ENCODE measurements at places on chromosomes 1 and 21. TPM values are rescaled to one million over a fixed set of nuclear protein-coding genes. Genes with fewer than 3 reads are reported as not detected.

- DNase-seq, result no peak
These were observed 13.1 kb downstream of the EVA1C start for GRCh38 chr21:32425628-32426027.

DNA sequence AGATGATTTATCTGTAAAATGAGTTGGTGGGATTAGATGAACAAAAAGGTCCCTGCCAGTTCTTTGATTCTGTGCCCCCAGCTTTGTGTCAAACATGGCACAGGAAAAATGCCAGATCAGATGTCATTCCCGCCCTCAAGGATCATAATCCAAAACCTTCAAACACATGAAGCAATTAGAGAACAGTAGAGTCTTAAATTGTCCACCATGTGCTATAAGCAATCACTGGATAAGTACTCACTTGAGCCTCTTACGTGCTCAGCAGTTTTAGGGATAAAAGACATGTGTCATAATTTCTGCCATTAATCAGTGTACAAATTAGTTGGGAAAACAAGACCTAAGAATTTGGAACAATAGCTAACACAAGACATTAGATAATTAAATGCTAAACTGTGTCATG is 15.4 kb upstream of the KIAA0040 start:
- no peak for DNase-seq

- DNase-seq, result no peak
These were observed 45.0 kb downstream of the DUSP10 start for GRCh38 chr1:221696718-221697461.

DNA sequence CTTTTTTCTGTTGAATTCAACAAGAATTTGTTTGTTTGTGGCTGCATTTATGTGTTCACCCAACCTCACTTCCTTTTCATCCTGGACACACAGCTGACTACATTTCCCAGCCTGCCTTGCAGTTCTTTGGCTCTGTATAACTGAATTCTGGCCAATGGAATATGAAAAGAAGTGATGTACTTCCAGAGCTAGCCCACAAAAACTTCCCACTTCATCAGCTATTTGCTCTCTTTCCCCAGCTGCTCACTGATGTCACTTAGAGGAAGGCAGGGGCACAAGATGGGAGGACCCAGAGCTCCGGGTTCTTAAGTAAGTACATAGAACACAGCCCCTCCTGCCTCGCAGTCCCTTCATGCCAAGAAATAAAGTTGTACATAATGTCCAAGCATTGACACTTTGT is 235.0 kb upstream of the FGGY start:
- DNase-seq, result peak; percentile 97

DNA sequence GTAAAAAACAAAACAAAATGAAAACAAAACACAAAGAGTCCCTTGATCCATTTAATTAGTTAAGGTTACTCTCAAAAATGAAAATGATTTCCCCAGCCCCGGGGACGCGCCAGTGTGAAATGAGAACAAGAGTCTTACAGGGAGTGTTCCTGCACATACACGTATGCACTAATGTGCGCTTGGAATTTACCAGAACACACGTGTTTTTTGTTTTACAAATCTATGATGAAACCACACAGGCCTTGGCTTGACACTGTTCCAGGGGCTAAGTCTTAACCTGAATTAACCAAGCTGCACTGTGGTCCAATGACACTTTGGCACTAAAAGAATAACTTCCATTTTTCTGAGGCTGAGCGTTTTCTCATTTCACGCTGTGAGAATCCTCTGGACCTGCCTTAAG is 63.7 kb downstream of the SLC45A1 start:
- peak; percentile 82 for DNase-seq

DNA sequence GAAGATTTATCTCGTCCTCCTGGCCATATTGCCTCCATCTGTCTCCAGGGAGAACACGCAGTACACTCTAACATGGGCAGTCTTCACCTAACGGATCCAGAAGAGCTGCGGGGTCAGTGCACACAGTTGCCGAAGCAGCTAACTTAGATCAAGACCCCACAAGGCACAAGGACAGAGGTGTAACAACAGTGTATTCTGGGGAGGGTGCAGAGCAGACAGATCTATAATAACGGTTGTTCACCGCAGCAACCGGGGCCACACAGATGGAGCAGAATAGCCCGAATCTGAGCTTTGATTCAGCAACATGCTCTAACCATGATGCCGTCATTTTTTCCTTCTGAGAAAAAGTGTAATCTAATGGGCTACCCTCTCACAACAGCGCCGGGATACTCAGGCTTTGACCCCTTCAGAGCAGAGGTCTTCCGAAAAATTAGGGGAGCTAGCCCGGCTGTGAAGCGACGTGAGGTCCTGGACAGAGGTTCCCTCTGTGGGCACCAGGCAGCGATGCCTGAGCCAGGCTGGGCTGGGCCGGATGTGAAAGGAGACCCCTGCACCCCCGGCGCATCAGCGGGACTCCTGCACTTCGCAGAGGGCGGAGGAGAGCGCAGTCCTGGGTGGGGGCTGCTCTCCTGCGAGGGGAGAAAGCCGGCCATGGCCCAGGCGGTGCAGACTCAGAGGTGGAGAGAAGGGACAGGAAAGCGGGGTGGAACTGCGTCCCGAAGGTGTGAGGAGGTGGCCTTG is 57.5 kb downstream of the BCL9 start:
- no peak for DNase-seq

GRCh38 chr1:38848071-38848470 is 11.5 kb downstream of the RRAGC start:
- DNase-seq, result no peak

GRCh38 chr1:55808263-55808662 is 593.1 kb upstream of the USP24 start:
- no peak for DNase-seq

DNA sequence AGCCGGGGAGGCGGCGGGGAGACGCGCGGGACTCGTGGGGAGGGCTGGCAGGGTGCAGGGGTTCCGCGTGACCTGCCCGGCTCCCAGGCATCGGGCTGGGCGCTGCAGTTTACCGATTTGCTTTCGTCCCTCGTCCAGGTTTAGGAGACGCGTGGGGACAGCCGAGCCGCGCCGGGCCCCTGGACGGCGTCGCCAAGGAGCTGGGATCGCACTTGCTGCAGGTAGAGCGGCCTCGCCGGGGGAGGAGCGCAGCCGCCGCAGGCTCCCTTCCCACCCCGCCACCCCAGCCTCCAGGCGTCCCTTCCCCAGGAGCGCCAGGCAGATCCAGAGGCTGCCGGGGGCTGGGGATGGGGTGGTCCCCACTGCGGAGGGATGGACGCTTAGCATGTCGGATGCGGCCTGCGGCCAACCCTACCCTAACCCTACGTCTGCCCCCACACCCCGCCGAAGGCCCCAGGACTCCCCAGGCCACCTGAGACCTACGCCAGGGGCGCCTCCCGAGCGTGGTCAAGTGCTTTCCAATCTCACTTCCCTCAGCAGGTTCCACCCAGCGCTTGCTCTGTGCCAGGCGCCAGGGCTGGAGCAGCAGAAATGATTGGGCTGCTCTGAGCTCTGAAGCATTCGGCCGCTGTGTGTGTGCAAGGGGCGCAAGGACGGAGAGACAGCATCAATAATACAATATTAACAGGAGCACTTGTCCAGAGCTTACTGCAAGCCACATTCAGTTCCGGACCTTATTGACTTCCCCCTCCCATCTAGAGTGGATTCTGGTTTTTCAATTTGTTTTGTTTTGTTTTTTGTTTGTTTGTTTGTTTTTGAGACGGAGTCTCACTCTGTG is 10.3 kb downstream of the SIM2 start:
- no peak for DNase-seq

DNA sequence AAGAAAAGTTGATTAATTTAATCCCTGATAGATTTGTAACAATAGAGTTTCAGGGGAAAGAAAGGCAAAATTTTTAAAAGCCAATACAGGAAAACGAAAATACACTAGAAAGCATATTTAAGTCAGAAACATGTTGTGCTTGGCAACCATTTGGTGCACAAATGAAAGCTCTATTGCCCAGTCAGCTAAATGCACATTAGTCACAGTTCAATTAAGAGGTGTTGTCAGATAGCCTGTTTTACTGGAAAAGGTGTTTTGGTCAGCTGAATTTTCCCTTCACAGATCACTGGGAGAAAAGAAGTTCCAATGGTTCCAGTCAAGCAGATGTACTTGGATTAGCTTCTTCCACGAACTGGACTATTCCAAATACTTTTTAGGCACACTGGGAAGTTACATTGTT is 25.4 kb downstream of the RGS4 start:
- DNase-seq, result peak; percentile 34

DNA sequence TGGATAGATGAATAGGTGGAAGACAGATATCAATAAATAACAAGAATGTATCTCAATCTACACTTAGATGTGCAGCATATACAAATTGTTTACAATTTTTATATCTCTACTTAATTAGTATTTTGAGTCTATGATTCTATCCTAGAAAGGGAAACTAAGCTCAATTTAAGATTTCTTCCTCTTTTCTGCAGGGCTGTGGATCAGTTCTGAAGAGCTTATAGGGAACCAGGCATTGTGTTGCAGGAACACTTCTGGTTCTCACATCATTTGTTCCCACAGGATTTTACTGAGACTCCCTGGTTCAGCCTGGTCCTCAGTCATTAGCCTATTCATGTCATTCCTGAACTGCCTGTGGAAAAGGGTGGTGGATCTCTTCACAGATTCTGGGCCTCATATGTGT is 105.8 kb downstream of the TNFSF18 start:
- DNase-seq, result no peak

The KDM1A gene
- 60.3 TPM for total RNA-seq

The CNIH3 gene
- total RNA-seq, result 72.4 TPM

The INTS7 gene
- 34.7 TPM for total RNA-seq

The RERE gene
- 50.3 TPM for total RNA-seq
